ENCODE measurements at places on chromosomes 4 and X.

DNA sequence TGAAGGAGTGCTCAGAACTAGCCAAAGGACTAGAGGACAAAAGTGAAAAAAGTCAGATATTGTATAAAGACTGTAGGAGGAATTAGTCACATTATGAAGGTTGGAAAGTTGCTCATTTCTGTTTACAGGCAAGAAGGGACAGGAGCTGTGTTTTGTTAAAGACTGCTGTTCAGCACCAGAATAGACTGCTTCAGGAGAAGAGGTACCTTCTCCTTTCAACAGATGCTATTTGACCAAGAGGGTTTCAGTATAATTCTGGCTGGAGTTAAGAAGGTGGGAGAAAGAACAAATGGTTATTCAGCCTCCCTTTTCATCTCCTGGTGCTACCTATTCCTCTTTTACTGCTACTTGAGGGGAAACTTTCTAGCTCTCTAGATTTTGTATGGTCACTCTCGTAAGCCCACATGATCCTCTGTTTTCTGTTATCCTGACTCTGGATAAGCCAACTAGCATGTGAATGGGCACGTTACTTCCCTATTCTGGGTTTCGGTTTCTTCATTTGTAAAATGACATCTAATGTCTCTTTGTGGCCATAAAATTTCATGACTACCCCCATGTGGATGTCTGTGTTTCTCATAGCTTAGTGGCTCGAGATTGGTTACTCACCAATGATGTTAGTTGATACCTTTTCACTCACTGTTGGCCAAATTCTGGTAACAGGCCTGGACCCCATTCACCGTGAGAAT is 68.9 kb downstream of the SH2D1A start:
- no peak for DNase-seq

DNA sequence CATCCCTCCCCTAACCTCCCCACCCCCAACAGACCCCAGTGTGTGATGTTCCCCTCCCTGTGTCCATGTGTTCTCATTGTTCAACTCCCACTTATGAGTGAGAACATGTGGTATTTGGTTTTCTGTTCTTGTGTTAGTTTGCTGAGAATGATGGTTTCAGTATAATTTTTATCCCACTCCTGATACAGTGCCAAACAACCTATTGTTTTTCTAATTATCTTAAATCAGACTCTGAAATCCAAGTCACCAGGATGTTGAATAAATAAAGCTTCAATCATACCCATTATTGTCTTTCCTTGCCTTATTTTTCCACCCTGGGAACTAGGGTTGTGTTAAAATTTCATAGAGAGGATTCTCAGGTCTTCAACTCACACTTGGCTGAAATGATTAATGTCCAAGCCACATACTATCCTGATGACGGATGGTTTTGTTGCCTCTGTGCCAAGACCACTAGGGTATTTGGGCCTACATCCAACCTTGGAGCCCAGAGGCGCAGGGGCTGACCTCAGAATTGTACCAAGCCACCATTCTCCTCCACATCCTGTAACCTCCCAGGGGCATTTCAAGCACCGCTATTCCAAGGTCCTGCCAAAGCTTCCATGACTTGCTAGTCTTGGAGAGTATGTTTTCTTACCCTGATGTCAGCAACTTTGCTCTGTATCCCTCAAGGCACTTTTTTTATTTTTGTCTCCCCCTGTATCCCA is 332.4 kb downstream of the ARHGAP24 start:
- DNase-seq: no peak

GRCh38 chrX:70664726-70665125 is 220.1 kb downstream of the DLG3 start:
- no peak for DNase-seq

- no peak for DNase-seq
These were observed 95.4 kb upstream of the MYOZ2 start for GRCh38 chr4:119040261-119040660.

DNA sequence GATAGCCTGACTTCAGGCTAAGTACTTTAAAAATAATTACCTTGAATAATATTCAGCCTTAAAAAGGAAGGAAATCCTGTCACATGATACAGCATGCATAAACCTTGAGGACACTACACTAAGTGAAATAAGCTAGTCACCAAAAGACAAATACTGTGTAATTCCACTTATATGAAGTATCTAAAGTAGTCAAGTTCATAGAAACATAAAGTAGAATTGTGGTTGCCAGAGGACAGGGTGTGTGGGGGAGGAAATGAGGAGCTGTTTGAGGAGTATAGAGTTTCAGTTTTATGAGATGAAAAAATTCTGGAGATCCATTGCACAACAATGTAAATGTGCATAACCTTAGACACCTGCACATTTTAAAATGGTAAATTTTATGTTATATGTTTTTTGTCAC is 5.6 kb upstream of the STPG2 start:
- DNase-seq: no peak

DNA sequence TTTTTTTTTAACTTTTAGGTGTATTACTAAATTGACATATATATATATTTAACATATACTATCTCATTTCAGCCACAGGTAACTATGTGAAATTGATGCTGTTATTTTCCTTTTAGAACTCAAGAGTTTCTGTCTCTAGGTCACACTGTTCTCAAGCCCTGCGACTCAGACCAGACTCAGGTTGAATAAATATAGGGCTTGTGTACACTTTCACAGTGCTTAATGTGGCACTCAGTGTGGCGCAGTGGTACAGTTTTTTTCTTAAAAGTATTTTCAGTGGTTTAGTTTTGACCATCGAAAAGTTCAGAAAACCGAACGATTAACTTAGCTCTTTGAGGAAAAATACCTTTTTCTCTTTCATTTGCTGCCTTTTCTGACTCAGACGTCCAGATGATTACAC is 24.7 kb downstream of the PACRGL start:
- DNase-seq: no peak

DNA sequence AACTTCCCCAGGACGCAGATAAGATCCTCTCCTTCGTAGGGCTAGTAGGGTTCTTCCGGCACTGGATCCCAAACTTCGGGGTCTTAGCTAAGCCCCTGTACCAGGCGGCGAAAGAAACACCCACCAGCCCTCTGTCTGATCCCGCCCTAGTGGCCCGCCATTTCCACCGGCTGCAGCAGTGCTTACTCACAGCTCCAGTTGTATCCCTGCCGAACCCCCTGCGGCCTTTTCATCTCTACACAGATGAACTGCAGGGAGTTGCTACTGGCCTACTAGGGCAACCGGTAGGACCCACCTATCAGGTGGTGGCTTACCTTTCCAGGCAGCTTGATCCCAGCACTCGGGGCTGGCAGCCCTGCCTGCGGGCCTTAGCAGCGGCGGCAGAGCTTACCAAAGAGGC is 961.2 kb downstream of the RPA4 start:
- DNase-seq: no peak

- DNase-seq: no peak
These were observed 736.5 kb upstream of the FTHL17 start for GRCh38 chrX:31808357-31808756.

DNA sequence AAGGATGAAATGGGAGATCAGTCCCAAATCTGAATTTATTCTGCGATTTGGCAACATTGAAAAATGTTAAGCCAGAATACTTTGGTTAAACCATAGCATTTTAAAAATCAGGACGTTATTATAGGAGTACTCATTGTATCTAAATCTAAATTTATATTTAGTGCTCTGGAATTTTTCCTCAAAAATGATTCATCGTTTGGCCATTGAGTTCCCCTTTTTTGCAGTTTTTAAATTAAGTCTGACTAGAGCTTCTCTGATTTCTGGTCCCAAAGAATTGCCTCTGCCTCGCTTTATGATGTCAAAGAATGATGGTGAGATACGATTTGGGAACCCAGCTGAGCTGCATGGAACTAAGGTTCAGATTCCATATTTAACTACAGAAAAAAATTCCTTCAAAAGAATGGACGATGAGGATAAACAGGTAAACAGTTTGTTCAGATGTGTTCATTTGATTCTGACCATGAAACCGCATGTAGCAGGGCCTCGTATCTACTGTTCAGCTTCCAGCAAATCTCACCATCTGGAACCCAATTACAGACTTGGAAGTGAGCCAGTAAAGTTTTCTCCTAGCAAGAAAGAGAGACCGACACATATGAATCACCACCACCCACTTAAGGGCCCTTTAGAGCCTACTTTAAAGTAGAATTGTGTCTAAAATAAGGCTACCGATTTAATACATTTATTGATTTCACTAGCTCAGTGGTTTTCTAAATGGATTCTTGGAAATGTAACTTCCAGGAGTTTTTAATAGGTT is 75.6 kb downstream of the REPS2 start:
- DNase-seq: no peak

DNA sequence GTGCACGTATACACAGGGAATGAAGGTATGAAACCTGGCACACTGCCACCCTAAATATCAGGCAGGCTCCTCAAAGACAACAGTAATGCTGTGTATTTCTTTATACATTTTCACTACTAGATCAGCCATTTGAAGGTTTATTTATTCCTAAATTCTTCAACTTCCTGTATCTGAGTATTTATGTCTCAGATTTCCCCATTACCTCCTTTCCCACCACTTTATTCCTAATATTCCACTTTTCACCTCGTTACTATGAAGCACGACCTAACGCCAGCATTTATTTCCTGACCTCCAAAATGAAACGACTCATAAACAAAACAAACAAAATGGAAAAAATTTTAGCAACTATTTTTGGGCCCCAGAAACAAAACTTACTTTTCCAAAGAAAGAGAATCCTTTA is 69.6 kb downstream of the MAML3 start:
- DNase-seq: no peak

- no peak for DNase-seq
These were observed 26.7 kb upstream of the TADA2B start for GRCh38 chr4:7016512-7016911.

DNA sequence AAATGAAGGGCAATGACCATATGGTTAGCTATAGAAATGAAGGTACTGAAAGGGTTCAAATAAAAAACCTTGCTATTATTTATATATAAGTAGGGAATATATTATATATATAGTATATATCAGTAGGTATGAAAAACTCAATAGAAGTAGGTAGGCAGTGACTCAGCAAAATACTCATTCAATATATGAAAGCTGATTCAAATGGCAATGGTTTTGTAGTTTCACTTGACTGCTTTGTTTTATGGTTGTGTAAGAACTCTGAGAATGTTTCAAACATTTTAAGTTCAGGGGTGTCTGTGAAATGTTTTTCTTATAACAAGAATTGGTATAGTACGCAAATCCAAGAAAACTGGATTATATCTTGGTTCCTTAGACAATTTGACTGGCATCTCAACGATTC is 4.1 kb downstream of the ZNF280C start:
- no peak for DNase-seq

DNA sequence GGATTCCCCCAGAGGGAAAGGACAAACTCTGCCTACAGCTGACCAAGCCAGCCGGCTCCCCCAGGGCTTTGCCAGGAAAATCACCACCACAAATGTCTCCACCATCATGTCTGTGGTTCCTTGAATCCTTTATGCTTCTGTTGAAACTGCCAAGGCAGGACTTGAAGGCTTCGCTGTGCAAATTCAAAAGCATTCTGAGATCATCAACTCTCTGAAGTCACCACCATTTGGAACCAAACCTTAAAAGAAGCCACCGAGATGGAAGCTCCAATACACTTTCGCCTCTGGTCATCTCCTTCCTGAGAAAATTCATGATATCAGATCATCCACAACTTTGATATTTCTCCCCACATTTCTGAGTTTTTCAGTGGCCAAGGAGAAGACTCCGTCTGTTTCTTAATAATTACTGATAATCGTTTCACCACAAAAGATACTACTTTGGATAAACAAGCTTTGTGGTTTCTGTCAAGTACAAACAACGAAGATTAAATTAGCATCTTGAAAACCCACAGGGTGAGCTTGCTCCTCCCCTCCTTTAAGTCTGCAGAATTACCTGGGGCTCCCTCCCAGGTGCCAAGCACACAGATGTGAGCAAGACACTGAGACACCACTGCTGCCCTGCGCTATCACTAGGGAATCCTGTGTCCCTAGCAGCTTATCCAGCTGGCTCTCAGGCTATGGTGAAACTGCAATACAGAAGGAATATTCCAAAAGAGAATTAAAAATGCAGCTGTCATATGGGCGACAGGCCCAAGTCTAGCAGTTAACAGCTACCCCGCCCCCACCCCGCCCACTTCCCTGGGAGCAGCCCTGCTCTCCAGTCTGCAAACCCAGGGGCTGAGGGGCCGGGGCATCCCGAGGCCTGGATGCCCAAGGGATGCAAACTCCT is 125.0 kb upstream of the TBL1X start:
- no peak for DNase-seq
